ENCODE measurements at places on chromosomes 7 and 10.

DNA sequence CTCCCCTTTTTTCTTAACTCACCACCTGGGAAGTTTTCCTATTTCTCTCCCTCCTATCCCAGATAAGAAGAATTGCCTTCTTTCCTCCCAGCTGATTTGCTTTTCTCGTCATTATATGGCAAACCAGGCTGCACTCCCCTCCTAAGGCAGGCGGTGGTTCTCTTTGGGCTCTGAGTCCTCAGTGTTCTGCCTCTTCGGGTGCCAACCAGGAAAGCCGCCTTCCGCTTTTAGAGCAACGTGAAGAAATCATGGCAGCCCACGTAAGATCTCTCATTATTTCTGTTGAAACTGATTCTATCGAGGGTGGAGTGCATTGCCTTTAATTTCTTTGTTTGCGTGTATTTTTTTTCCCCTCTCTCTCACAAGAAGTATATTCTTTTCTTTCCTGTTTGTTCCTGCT is 141.9 kb downstream of the CUX1 start:
- DNase-seq: no peak

DNA sequence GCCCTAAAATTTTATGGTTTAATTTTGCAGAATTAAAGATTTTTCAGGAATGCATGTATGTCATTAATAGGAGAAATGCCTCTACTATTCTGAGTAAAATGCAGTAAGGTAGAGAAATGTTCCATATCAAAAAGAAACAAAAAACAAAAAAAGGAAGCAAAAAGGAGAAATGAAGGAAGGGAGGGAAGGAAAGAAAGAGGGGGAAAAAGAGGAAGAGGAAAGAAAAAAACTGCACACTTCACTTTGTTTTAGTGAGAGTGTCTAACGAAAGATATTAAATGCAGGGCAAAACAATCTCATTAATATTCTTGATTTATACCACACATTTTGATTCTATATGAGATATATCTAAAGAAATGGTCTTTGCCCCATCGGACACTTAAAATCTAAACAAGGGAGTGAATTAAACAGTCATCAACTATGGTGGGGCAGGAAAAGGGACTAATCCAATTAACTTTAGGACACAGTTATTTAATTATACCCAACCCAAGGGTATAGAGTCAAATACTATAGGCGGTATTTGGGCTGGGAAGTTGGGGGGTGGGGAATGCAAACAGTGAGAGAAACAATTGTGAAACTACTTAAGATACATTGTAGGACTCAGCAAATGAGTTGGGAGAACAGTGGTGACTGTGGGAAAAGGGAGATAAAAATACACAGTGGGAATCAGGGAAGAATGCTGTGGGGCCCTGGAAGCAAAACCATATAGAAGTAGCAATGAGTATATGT is 27.0 kb downstream of the IMMP2L start:
- DNase-seq: no peak

- no peak for DNase-seq
Observed at GRCh38 chr10:130989670-130990232, 321.8 kb downstream of the TCERG1L start.

- DNase-seq: no peak
Observed at GRCh38 chr7:109956916-109957315, 1134.0 kb upstream of the LRRN3 start.

- peak; percentile 3 for DNase-seq
Observed at GRCh38 chr10:114281461-114281860, 42.4 kb downstream of the VWA2 start.

DNA sequence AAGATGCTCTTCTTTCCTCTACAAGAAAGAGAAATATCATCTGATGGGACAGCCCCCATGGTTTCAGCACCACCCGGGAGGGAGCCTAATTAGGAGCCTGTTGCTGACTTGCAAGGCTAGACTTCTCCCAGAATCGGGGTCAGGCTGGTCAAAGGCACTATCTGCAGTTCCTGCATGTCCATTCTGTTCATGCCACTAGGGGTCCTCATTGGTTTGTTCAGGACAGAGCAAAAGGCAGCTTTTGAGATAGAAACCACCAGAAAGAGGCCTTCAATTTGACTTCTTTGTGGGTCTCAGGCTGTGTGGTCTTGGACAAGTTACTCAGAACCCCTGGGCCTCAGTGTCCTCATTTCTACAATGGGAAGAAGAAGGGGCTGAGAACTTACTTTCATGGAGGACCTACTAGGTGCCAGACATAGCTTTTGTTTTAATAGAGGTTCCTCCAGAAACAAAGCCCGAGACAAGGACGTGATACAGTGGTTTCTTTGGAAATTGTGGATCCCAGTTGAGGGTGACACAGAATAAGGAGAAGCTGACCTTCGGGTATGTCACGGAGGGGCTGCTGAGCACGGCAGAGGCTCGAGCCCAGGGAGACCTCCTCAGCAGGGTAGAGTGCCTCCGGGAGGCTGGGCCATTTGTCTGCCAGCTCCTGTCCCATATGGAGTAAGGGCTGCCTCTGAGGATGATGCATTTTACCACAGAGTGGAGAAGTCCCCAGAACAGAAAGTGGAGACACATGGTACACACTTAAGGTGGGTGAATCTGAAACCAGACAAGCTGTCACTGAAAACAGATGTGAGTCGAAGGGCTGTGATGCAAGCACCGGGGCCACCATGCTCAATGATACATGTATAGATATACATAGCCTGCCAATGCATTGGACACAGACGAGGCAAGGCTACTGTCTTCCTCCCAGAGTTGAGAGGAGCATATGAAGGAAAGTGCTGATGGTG is 33.1 kb upstream of the NEUROD6 start:
- no peak for DNase-seq

DNA sequence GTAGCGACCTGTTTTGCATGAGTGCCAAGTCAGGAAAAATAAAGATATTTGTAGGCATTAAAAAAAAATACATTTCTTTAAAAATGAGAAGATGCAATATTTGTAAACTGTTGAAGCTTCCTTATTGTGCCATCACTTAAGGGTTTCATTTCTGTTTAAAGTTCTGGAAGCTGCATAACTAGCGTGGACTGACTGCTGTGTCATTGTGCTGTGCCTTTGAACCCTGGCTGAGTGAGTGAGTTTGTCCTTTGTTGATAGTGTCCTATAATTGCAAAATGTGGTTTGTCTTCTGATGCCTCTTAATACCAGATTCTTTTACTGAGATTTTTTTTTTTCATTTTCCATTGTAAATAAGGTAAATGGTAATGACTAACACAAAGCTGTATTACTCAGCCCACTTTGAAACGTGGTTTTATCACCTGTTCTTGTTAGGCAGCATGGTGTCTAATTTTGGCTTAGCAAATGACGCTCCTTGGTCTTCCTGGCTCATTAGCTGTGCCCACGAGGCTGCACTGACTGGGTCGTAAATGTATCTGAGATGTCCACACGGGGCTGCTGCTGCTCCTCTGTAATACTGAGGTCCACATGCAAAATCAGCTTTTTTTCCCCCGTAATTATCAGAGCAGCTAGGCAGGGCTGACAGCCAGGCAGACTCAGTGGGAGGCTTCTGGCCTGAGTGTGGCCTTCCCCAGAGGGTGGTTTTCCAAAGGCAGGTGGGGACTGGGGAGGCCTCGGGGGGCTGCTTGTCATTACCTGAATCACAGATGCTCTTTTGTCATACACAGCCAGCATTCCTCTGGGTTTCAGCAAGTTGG is 14.8 kb downstream of the ZSCAN25 start:
- DNase-seq: no peak

DNA sequence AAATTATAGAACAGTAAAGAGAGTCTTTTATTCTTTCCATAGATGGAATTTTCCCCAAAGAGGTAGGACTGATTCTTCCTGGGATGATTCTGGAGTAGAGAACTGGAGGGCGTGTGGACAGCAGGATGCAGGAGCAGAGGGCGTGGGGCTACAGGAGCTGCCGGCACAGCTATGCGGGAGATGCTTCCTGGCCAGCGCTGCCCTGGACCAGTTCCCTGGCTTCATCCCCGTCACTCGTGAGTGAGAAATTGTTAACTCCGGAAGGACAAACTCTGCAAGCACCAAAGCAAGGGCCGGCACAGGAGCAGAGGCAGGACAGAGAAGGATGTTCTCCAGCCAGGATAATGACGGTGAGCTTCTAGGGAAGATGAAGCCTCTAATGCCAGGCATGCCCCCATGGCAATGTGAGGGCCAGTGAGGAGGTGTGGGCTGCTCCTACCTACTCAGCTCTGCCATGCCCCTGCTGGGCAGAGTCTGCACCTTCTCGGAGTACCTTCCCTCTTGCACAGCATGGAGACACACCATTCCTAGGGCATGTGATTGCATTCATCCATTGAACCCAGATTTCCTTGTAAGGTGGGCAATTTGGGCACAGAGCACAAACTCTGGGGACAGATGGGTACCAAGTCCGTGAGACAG is 760.9 kb upstream of the IGFBP3 start:
- peak; percentile 71 for DNase-seq

DNA sequence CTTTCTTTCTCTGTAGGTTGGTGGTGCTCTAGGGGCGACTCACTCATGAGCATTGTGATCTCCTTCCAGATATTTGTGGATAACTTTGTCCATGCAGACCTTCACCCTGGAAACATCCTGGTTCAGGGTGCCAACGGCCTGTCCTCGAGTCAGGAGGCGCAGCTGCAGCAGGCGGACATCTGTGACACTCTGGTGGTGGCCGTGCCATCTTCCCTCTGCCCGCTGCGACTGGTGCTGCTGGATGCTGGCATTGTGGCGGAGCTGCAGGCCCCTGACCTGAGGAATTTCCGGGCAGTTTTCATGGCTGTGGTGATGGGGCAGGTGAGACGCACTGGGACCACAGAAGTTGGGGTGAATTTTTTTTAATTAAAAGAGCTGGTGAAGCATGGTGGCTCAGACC is 9.6 kb upstream of the NDUFB2 start:
- no peak for DNase-seq

DNA sequence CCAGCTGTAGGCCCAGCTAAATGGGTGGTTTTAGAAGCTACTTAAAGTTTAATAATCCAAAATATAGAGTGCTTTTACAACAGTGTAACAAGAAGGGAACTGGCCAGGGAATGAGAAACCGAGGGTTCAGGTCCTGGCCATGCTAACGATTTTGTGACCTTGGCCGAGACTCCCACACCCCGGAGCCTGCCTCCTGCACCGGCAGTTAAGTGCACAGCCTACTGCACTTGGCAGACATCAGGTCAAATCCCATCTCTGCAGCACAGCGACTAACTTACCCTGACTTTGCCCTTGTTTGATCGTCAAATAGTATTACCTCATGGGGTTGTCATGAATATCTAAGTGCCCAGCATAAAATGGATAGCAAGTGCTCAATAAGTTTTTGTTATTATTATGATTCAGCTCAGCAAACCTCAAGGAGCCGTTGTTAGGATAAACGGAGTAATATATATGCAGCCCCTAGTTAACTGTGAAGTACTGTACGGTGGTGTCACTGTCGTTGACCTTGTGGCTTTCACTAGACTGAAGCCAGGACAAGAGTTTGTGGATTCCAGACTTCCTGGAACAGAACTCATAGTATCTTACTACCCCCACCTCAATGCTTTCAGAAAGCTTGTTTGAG is 35.5 kb downstream of the LYZL1 start:
- DNase-seq: no peak

GRCh38 chr10:48442809-48443177 is 136.3 kb downstream of the MAPK8 start:
- DNase-seq: no peak

- DNase-seq: no peak
Observed at GRCh38 chr10:101257491-101257890, 28.2 kb upstream of the LBX1 start.

GRCh38 chr7:145016068-145016467 is 180.2 kb upstream of the TPK1 start:
- no peak for DNase-seq

DNA sequence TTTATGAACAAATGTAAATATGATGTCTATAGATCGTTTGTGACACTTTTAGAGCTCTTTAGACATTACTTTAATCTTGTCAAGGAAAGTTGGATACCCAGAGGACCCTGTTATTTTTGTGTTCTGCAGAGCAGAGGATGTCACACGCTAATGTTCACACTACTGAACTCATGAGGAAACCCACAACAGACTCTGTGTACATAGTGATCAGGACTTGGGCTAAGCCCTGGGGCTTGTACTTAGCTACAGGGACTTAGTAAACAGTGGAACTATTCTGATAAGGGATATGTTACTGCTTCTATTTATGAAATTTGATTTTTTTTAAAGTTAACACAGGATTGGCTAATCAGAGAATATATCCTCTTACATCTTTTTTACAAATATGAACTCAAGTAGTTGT is 36.1 kb upstream of the ZNF518A start:
- no peak for DNase-seq

GRCh38 chr7:128172963-128173362 is 68.1 kb upstream of the LEP start:
- no peak for DNase-seq

- DNase-seq: peak; percentile 89
Observed at GRCh38 chr7:2607122-2607922, 24.5 kb upstream of the TTYH3 start.

DNA sequence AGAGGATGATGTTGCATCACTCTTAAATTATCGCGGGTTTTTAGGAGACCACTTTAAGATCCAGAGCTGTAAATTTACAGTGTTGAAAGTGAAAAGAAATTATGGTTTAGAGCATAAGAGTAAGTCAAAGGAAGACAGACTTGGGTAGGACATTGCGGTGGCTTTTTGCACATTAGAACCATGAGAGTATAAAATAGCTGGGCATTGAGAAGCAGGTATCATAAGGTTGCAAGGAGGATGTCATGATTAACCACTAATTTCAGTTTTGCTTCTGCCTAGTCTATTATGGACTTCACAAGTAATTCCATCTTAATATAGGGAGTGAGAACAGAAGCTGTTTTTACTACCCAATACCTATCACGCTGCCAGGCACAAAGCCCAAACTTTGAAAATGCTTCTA is 57.7 kb downstream of the CALCR start:
- DNase-seq: no peak

DNA sequence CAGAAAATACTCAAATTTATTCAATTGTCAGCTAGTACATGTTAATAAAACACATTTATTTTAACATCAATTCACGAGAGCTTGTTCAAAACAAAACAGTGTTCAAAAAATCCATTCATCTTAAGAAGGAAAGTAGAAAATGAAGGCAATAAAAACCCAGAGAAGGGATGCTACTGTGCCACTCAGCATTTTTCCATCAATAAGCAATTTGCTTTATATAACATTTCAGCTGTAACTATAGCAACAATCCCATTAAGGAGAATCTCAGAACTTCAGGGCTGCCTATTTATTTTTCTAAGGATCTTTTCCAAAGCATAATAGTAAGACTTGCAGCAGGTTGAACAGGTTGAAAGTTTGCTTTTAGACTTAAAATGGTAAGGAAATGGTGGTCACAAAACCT is 190.5 kb downstream of the PCLO start:
- no peak for DNase-seq

DNA sequence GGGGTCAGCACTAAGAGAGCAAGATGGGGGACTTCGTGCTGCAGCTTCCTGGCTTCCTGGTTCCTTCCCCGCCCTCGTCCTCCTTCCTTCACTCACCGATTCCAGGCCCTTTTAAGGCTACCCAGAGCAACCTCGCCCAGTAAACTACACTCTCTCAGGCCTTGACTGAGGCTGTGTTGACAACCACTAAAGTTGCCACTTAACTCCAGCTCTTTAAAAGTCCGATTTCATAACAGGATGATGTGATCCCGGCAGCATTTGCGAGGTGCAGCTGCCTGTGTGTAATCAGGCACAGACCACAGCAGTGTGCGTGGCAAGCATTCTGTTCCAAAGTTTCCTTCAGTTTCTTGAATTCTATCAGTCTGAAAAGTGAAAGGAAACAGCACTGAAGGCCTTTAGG is 110.6 kb downstream of the RAB11FIP2 start:
- DNase-seq: no peak

GRCh38 chr10:61828034-61828433 is 73.5 kb upstream of the ARID5B start:
- DNase-seq: no peak
